Stimulated activated CD4-positive, alpha-beta T cell treated with anti-CD3 and anti-CD28 coated beads, Interleukin-1b, Interleukin-23, amount 100 ng/mL, for 4 hours (primary cell): ENCODE measurements at places on chromosomes 2 and 18.

- DNase-seq, result no peak
These were observed 303.1 kb downstream of the TGIF1 start for GRCh38 chr18:3753106-3753505.

DNA sequence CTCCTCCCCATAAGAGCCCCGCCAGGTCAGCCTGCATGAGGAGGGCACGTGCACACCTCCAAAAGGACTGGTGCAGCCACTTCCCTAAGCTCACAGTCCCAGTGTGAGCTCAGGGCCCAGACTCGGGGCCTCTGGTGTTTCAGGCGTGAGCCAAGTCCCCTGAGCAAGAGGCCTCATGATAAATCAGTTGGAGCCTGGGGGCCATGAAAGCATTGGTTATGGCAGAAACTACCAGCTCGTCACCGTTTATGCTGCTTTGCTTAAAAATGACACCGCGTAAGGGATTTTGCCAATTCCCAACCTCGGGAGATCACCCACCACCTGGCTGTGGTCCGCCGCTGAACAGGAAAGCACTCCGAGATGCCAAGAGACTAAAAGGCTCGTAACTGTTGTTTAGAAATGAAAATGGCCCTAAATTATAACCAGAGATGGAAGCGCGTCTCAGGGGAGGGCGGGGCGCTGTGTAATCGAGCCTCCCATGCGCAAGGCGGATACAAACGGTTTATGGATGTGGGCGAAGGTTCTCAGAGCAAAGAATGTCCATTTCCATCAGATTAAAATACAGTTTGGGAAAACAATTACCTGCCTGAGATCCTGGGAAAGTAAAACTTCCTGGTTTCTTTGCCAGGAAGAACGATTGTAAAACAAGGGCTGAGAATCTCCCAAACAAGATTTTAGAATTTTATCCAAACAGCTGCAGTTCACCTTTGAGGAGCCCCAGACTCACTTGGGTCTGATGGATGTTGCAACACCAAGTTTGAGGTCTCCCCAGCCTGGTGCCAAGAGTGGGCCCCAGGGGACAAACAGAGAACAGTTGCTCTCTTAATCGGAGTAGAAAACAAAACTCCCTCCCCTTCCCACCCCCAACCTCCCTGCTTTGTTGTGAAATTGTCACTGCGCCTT lies 141.4 kb downstream of the BCL2 start:
- DNase-seq, result no peak

DNA sequence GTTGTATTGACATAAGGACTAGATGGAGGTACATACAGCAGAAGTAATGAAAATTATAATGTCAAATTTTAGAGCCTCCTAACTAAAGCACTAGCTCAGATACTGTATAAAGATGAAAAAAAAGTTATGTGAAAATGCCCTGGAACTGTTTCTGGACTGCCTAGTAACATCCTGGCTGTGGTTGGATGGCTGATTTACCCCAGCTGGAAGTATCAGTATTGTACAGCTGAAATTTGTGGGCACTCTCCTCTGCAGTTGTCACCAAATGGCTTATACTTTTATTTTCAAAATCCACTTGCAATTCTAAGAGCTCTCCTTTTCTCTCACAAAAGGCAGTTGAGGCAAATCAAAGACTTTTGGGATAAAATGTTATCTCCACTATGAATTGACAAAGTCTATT lies 239.2 kb downstream of the RPIA start:
- DNase-seq, result no peak

- no peak for DNase-seq
These were observed 130.3 kb upstream of the CCDC68 start for GRCh38 chr18:55089610-55090009.

GRCh38 chr2:38415728-38416291 lies 38.7 kb upstream of the ATL2 start:
- DNase-seq, result no peak

GRCh38 chr2:179104736-179105135 lies 54.8 kb upstream of the CCDC141 start:
- DNase-seq, result no peak
